ENCODE measurements at places on chromosomes 11 and 22.

- DNase-seq: no peak
These were observed 19.5 kb upstream of the TCF20 start for GRCh38 chr22:42289671-42290541.

GRCh38 chr11:7493670-7494069, 8.4 kb downstream of the OLFML1 start:
- no peak for DNase-seq

DNA sequence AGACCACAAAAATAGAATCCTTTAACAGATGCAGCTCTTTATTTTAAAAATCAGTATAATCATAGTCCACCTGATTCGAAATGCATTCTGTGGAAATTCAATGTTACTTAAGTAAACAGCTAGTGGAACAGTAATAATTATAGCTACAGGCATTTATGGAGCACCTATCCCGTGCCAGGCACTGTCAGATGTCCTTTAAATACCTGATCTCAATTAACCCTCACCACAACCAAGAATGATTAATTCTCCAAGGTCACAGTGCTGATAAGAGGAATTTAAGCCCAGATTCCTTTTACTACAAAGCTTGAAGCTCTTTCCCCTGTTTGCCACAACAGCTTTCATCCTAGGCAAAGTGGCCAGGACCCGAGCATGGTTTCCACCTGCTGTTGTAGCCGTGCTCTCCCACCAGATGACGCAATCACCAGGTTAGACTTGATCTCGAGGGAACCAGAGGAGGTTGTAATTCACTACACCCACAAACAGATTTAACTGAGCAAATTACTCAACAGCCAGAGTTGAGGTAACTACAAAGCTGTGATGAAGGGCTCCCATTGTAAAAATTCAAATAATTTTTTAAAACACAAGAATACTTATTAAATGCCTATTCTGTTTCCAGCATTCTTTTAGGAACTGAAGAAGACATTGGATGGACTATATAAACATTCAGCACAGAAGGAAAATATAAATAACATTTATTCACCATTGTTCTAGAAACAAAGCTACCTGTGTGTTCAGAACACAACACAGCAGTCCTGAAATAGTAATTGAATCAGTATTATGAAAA, 10.3 kb downstream of the PRDM10 start:
- DNase-seq: peak; percentile 81

DNA sequence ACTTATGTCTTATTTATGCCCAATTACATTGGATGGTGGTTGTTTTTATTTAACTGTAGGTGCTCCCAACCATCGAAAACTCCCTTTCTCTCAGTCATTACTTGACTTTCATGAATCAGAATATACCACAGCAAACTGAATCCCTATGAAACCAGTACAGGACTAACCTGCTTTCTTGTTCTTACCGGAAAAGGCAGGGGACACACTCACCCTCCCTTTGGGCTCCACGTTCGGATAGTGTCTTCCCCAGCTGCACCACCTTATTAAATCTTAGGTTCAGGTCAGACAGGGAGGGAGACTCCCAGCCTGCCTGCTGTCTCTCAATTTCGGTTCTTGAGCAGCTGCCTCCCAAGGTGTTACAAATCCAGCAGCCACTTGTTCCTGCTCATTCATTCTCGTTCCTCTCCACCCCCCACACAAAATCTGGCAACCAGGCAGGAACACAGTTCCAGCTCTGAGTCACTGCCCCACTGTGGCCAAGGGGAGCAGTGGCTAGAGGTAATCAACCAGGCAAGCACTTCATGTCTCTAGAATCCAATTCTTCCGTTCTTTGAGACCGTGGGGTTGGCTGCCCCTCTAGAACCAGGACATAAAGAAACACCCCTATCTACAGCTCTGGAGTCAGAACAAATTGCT, 133.0 kb downstream of the PLEKHA7 start:
- no peak for DNase-seq

GRCh38 chr11:133503776-133504175, 28.5 kb downstream of the OPCML start:
- DNase-seq: no peak

DNA sequence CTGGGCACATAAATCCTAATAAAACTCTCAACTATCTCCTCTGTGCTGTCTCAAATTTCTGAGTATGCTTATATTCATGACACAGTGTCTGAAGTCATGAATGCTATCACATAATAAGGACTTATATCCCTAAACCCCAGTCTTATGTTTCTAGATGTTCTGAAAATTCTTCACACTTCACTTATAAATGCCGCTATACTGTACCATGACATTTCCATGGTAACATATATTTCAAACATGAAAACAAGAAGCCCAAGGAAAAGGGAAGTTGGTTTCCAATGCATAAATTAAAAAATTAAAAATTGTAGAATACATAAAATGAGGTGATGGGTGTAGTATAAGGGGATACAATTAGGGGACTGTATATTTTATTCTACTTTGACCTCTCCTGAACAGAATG, 11.7 kb downstream of the GVQW3 start:
- DNase-seq: no peak

DNA sequence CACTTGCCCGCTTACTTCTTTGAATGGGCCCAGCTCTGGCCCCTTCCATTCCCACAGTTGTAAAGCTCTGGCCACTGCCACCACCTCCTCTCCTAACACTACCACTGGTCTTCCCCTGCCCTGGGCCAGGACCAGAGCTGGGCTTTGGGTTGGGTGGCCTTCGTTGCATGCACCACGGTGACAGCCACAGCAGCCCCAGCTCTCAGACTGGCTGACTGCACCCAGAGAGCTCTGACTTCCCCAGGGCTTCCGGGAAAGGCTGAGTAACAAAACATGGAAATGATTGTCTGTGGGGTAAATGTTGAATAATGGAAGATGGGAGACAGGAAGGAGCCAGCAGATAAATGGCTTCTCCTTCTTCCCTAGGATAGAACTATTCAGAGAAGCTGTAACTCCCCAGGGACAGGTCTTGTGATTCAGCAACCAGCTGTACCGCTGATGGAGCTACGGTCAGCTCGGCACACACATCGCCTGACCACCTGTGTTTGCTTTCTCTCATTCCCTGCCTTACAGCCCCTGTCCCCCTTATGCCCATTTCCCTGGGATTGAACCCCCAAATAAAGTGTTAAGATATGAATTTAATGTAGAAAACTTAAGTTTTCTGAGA, 27.6 kb downstream of the SCN4B start:
- DNase-seq: no peak

All from GF-D8 (cell line).